T-cell (primary cell): ENCODE measurements at places on chromosomes 11 and 22.

DNA sequence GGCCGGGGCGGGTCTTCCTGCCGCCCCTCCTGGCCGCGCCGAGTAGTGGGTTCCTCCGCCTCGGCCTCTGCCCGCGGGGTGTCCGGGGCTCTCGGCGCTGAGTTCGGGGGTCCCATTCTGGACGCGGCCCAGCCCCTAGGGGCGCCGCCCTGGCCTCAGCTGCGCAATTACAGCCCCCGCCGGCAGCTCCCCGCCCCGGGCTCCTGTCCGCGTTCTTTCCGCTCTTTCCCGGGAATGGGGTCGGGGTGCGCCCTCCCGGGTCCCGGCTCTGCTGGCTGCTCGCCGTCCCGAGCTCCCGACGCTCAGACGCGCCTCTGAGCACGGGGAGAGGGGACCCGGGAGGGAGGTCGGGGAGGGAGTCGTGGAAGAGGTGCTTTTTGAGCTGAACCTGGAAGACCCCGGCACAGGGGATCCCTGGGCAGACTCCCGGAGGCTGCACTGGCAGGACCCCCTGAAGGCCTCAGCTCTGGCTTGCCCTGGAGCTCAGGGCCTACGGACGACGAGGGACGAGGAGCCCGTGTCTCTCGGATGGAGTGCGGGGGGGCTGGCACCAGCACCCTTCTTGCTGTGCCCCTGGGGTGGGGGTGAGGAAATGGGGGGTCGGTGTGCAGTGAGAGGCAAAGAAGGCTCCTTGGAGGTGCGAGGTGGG, 558 bp downstream of the TSPAN4 start:
- no peak for DNase-seq

DNA sequence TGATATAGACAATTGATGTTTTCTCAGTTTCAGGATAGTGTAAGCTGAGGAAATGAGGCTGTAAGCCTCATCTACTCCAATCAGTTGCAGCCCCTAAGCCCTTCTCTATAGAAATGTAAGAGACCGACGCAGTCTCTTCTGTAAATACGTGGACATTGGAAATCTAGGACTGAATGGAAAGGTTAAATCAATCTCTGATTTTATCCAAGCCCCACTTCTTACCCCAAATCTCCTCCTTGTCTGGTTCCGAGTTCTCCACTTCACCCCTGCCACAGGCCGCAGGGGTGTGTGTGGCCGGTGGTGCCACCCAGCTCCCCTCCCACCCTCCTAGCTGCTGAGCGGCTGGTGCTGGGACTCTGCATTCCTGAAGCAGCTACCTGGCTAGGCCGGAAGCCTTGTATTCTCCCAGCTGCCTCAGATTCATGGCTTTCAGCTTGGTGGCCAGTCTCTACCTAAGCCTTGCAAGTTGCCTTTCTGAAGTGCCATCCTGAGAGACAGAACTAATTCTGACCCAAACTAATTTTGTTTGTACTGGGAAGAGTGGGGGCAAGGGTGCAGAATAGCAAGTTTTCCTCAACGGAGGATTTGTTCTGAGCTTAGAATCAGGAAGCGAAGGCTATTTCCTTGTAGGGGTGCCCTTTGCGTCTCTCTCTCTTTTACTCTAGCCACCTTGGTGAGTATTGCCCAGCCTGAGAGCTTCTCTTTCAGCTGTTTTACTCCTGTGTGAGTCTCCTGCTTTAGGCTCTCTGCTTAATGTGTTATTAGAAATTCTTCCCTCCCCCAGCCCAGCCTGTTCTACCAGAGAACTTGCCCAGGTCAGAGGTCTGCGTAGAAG, 749 bp downstream of the VWA5A start:
- DNase-seq: no peak

GRCh38 chr11:899724-900123, 10.9 kb downstream of the CHID1 start:
- DNase-seq: no peak

GRCh38 chr11:76672431-76673175, 2.1 kb upstream of the LRRC32 start:
- no peak for DNase-seq

GRCh38 chr22:24400726-24401596, 26.4 kb upstream of the ADORA2A start:
- no peak for DNase-seq

DNA sequence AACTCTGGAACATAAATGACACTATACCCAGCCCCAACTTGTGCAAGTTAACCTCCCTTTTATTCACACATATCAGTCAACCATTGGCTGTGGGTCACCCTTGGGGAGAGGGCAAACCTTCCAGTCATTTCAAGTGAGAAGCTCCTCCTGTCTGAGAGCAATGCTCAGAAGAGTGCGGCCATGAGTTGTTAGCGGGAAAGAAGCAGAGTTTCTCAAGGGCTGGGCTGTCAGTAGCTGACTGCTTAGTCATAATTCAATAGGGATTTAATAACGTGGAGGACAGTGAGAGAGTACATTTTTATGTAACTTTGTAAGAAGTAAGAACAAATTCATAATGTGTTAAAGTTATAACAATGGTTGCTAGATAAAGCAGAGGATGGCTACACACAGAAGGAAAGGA, 5.1 kb downstream of the PATE2 start:
- DNase-seq: no peak

GRCh38 chr11:102312667-102313066, 4.6 kb upstream of the BIRC3 start:
- no peak for DNase-seq

GRCh38 chr11:65766535-65766934, 14.2 kb downstream of the AP5B1 start:
- DNase-seq: no peak

DNA sequence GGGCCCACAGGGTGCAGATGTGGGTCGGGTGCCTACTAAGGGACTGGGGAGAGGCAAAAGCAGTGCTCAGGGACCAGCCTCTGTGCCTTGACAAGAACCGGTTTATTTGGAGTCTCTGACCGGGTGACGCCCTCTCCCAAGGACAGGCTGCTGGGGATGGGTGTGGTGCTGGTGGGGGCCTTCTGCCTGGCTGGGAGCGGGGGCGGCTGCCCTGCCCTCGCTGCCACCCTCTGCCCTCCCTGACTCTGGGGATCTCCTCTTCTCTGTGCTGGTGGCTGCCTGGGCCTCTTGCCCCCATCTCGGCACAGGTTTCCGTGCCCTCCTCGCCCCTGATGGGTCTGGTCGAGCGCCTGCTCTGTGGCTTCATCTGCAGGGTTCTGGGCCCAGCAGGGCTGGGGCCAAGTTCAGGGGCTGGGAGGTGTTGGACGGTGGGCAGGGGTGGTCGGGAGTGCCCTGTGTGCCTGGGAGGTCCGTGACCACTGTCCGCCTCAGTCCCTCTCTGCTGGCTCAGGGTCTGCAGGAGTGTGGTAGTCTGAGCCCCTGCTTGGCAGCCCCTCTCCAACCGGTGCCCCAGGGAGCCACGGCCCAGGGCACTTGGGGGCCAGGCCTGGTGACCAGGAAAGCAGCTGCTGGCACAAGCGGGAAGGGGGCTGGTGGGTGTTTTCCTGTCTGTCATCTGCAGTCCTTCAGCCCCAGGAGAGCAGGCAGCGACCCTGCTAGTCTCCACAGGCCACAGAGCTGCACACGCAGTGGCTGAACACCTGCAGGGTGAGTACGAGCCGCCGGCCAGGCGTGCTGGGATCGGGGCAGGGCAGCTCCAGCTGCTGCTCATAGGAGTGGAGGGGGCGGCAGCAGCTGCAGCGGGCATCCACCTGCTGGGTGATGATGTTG, 23.5 kb downstream of the MUC6 start:
- DNase-seq: no peak

DNA sequence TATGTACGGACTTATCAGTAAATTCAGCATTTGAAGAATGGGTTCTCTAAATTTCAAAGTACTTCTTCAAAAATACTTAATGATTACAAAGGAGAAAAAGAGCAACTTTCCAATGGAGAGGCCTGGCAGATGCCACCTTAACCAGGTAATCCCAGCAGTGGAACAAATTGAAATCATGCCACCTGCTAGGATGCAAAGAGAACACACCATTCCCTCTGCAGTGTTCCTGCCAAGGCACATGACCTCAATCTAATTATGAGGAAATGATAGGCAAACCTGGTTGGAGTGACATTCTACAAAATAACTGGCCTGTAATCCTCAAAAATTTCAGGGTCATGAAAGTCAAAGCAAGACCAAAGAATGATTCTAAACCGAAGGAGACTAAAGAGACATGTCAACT, 21.5 kb downstream of the TNRC6B start:
- DNase-seq: no peak

DNA sequence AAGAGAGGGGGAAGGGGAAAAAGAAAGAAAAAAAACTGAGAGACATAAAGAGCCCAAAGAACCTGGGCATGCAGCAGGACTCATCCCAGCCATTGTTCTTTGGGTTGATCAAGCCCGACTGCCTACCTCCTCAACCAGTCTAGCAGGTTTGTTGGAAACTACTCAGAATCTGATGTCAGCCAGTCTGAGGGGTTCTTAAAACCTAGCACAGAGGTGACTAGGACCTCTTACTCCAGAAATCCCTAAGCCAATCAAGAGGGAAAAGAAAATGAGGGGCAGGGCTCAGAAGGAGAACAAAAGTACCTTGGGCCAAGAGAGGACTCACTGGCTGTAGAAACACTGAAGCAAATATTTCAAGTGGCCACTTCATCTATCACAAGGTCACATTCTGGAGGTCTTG, 228.0 kb downstream of the AASDHPPT start:
- no peak for DNase-seq

GRCh38 chr11:122811721-122812120, 26.6 kb upstream of the CRTAM start:
- DNase-seq: no peak

DNA sequence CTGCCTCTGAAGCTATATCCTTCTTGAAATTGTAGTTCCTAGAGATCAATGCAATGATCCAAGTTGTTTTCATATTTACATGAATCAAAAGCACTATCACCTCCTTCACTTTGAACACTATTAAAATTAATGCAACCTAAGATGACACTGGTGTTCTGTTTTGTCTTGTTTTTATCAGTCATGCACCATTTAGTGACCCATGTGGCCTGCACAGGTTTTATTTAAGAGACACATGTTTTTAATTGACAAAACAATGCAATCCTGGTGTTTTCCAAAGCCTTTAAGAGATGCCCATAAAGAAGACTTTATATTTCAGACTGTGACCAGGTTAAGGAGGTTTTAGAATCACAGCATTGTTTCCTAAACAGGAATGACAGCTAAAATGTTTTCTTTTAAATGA, 177.5 kb downstream of the FAM181B start:
- no peak for DNase-seq

GRCh38 chr11:25432376-25432775, 899.6 kb upstream of the ANO3 start:
- no peak for DNase-seq
